Activated CD8-positive, alpha-beta memory T cell treated with anti-CD3 and anti-CD28 coated beads for 1 hour (primary cell): ENCODE measurements at places on chromosomes 3 and 15.

DNA sequence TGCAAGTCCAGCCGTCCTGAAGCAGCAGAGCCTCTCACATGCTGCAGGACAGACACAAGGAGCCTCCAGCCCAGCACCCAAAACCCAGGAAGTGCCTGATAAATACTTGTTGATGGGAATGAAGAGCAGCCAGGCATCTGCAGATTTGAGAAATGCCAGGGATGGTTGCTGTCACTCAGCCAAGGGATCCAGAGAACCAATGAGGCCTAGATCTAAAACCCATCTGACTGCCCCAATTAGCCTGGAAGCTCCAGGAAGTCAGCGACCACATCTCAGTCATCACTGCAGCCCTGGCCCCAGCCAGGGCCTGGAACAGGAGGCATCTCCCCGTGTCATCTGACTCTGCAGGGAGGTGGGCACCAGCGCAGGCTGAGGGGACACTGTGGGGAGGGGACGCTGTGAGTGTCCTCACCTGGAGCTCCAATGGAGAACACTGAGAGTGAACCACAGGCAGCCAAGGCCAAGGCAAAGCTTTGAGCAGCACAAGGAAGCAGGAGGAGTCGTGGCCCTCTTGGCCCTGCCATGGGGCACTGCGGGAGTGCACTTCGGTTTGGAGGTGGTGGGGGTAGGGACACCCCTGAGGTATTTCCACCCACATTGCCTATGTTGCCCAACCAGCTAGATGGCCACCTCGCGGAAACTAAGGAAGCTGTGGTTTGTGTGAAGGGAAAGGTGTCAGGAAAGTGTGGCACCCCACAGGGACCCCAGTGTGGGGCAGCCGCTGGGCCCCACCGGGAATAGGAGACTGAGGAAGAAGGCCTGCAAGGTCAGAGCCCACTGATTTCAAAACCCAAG lies 229.5 kb downstream of the VPS13C start:
- no peak for DNase-seq

DNA sequence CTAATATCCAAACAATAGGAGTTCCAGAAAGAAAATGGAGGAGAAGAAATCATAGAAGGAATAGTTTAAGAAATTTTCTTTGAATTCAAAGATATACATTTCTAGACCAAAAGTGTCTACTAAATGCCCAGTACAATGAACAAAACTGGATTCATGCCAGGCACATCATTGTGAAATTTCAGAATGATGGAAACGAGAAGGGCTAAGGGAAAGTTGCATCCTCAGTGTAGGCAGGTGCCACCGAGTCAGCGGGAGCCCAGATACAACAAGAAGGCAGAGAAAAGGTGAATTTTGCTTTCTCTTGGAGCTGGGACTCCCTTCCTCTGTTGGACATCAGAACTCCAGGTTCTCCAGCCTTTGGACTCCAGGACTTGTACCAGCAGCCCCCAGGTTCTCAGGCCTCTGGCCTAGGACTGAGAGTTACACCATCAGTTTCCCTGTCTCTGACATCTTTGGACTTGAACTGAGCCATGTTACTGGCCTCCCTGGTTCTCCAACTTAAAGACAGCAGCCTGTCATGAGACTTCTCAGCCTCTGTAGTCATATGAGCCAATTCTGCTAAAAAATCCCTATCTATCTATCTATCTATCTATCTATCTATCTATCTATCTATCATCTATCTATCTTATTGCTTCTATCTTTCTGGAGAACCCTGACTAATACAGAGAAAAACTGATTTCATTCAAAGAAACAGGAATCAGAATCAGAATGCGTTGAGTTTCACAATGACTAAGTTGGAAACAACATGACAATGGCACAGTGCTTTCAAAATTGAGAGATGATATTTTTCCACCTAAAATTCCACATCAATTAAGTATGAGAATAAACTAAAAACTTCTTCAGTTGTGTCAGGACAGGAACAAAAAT lies 207.7 kb downstream of the FAM43A start:
- DNase-seq, result no peak

- no peak for DNase-seq
Observed at GRCh38 chr15:82648257-82649103, 1.3 kb upstream of the CPEB1 start.

DNA sequence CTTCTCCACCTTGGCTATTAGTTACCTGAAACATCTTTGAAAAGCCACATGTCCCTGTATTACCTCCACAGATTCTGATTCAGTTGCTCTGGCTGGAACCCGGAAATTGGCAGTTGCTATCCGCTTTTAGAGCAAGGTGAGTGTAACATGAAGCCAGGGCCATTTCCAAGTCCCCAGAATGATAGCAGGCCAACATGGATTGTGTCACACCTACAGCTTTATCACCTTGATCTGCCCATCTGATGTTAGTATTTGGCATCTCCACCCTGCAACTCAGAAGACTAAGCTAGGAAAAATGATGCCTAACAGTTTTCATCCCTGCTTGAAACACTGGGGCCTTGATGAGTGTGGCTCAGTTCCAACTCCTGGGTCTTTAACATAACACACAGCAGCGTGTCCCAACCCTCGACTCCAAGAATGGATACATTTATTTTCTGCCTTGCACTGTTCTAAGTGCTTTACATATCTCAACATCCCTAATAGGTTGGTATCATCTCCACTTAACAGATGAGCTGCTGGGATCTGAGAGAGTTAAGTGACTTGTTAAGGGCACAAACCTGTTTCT lies 21.3 kb upstream of the NUDT16 start:
- no peak for DNase-seq

DNA sequence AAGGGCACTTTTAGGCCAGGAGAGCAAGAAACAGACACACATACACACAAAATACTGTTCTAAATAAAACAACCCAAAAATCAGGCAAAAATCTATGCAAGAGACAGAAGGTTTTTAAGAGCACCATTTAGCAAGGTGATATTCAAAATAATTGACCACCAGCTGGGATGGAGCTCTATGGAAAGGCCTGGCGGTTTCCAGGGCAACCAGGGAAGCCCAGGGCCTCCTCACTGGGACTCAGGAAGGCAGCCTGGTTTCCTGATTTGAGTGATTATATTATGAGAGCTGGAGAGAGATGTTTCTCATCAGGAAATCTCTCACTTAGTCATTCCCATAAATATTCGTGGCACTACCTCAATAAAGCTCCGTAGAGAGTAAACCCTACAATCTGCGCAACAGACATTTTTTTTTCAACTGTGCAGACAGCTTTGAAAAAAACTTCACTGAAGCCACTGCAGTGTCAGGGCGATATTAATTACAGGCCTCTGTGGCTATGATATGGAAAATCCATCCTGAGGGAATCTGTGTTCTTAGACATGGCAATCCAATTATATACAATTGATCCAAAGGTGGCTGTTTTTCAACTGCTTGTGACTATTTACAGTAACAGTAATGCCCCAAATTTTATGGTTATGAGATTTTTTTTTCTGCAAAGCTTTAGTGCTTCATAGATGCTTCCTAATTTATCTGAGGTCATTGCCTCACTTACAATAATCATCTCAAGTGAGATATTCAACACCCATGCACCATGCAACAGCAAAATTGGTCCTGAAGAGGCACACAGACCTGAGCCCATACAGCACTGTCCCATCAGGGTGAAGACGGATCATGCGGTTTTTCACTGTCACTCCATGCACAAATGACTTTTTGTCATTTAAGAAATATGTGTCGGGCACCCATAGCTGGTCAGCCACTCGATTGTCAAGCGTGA lies 152.1 kb downstream of the GABRB3 start:
- DNase-seq, result no peak

- DNase-seq, result no peak
Observed at GRCh38 chr3:102090721-102091045, 241.4 kb downstream of the NFKBIZ start.

- DNase-seq, result no peak
Observed at GRCh38 chr3:195752546-195753331, 32.0 kb downstream of the MUC20 start.

DNA sequence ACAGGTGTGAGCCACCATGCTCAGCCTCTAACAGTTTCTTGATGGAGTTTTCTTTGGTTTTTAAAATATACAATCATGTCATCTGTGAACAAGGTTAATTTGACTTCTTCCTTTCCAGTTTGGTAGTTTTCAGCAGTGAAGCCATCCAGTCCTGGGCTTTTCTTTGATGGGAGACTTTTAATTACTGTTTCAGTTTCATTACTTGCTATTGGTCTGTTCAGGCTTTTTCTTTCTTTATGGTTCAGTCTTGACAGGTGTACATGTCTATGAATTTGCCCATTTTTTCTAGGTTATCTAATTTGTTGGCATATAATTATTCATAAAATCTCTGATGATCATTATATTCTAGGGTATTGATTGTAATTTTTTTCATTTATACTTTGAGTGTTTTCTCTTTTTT lies 36.8 kb downstream of the PFN2 start:
- DNase-seq, result no peak

GRCh38 chr3:56373386-56373785 lies 94.9 kb downstream of the ERC2 start:
- DNase-seq, result no peak

DNA sequence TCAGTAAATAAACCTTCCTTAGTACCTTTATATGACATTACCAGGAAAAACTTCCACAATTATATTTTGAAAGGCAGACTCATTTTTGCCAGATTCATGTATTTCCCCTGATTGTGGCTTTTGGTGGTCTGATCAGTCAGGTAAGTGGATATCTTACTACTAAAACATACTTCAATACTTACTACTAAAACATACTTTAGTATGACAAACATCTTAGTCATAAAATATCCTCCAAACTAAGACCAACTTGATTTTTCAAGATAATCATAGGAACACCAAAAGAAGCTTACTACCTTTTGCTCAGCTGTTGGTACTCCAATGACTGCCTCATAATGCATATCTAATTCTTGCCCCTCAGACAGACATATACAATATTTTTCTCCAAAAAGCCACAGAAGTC lies 9.3 kb downstream of the TJP1 start:
- DNase-seq, result no peak

DNA sequence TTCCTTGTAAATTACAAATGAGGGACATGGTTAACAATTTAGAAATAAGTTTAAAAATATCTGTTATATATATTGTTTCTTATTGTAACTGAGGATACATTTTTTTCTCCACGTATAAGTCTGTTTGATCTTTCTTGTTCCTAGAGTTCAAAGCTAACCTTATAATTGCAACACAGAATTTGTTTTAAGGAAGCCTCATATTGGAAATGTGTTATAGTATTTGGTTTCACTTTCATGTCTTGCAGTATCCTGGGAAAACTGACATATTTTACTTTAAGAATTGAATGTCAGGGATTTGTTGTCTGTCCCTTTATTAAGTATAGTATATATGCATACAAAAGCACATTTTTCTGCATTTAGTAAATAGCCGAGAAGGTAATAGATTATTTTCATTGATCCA lies 23.5 kb upstream of the NIT2 start:
- no peak for DNase-seq

DNA sequence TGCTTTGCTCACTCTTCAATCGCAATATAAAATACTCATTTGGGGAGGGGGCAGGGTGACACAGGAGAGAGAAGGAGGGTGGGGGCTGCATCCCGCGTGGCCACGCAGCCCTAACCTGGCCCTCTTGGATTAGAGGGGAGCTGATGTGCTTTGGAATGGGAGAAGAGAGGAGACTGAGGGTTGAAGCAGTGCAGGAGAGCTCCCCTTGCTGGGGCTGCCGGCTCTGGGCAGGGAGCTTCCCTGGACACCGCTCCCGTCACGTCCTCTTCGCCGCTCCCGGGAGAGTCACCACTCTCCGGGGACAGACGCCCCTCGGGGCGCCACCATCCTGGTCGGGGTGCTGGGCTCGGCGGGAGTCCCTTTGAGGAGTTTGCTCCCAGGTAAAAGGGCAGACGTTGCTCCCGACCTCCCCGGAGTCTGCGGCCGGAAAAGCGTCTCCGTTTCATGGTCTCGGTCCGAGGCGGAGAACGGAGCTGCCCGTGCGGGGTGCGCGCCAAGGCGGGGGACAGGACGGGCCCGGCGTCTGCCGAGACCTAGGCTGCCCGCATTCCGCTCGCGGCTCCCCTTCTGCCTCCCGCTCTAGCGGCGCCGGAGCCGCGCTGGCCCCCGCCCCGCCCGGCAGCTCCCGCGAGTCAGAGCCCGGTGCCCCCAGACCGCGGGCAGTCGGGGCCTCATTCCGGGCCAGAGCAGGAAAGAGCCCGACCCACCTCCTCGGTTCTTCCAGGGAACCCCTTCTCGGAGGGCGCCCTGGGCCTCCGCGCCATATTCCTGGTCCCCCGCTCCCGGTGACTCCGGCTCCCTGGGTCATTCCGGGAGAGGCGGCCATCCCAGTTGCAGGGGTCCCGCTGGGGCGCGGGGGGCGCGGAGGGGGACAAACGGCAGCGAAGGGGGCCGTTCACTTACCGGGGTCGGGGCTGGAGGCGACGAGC lies 603 bp downstream of the SLC7A14 start:
- DNase-seq, result no peak

DNA sequence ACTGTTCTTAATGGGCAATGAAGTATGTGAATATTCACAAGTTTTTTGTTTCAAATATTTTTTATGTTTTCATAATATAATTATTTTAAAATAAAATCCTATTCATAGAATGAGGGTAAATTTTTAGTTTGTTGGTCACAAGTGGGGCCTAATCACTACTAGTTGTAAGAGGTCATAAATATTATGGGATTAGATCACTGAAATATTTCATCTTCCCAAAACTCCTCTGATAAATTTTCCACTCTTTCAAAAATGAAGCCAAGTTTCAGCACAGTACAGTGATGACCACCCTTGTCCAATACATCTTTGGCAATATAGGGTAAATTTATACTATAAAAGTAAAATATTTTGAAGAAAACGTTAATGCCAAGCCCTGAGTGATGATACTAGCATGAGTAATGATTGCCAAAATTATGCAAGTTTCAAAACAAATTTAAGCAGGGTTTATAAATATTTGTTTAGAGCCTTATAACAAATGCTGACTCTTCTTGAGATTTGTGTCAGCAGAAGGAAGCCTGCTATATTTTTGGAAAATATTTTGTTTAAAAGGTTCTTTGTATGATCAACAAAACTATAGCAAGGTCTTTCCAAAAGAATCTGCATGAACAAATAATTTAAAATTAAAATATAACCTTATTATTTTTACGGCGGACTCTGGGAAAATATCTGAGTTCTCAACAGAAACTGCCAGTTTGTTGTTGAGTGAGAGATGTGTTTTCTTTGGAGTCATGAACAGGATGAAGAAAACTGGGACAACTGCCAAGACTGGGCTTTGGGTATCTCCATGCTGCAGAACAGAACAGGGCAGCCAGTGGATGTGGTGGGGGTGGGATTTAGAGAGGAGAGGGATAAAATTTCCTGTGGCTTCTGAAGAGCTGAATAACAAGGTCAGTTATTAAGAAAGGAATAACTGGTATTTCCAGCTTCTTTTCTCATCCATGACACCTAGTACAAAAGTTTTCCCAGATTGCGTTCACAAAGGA lies 17.9 kb upstream of the TM4SF1 start:
- DNase-seq, result no peak

DNA sequence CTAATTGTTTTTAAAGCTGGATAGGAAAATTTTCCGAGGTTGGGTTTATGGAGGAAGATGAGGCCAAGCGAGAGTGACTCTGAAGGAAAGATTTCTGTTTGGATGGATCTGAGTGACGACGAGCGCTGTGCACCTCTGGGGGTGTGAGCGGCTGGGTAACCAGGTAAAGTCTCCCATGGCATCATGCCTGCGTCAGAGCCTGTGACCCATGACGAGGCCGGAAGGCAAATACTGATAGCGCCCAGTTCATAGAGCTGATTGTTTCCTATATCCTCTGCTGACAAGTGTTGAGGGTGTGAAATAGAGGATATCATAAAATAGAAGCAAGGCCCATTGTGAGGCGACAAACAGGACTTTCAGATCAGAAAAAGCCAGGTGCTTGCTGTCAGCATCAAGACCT lies 33.7 kb upstream of the MAGEF1 start:
- DNase-seq, result no peak
